Pericardium fibroblast (primary cell): ENCODE measurements at places on chromosomes 1 and 21. TPM values are rescaled to one million over a fixed set of nuclear protein-coding genes. Genes with fewer than 3 reads are reported as not detected.

KANK4 gene
- under 0.01 and 0.43 TPM in 2 replicates for total RNA-seq

IL24 gene
- not detected in 2 replicates for total RNA-seq

DNM3 gene
- under 0.01 and 0.43 TPM in 2 replicates for total RNA-seq

RGS21 gene
- not detected in 2 replicates for total RNA-seq

TMEM54 gene
- total RNA-seq: 42.6 and 58.9 TPM in 2 replicates

PTPRF gene
- 31.7 and 46.4 TPM in 2 replicates for total RNA-seq

SAMD13 gene
- total RNA-seq: 1.2 and 1.8 TPM in 2 replicates

C1orf50 gene
- 2.2 and 7.5 TPM in 2 replicates for total RNA-seq

RNU1-2 gene
- total RNA-seq: under 0.01 TPM in 2 replicates

PCNX2 gene
- 14.4 and 16.6 TPM in 2 replicates for total RNA-seq

FALEC gene
- total RNA-seq: not detected in 2 replicates

PEAR1 gene
- total RNA-seq: 20.1 and 23.8 TPM in 2 replicates

TDRKH gene
- total RNA-seq: 1.0 and 1.5 TPM in 2 replicates

MIXL1 gene
- not detected in 2 replicates for total RNA-seq

TMEM200B gene
- total RNA-seq: 23.2 and 25.4 TPM in 2 replicates

MROH9 gene
- total RNA-seq: not detected in 2 replicates

SYT11 gene
- total RNA-seq: 6.5 and 6.8 TPM in 2 replicates

LCE1F gene
- total RNA-seq: not detected in 2 replicates

NEK2 gene
- 1.4 and 3.0 TPM in 2 replicates for total RNA-seq

C8B gene
- total RNA-seq: not detected in 2 replicates

SLC1A7 gene
- total RNA-seq: 0.09 and 0.82 TPM in 2 replicates

SLC16A4 gene
- 10.7 and 11.6 TPM in 2 replicates for total RNA-seq

ACBD6 gene
- total RNA-seq: 50.4 and 55.7 TPM in 2 replicates

MAP1LC3C gene
- 1.9 TPM in 1 of 2 replicates, not detected in the other for total RNA-seq

FCRL1 gene
- total RNA-seq: not detected in 2 replicates

TIE1 gene
- total RNA-seq: 1.5 and 8.1 TPM in 2 replicates

CCDC185 gene
- not detected in 2 replicates for total RNA-seq

PLA2G2A gene
- total RNA-seq: 2.0 and 3.2 TPM in 2 replicates

CYYR1 gene
- total RNA-seq: 0.26 TPM in 1 of 2 replicates, not detected in the other

SELL gene
- total RNA-seq: 0.26 TPM in 1 of 2 replicates, not detected in the other

WLS gene
- total RNA-seq: 62.0 and 78.9 TPM in 2 replicates
